ENCODE measurements at places on chromosomes 4 and X. TPM values are rescaled to one million over a fixed set of nuclear protein-coding genes. Genes with fewer than 3 reads are reported as not detected.

VCX2 gene
- not detected for total RNA-seq

SOWAHD gene
- total RNA-seq, result 0.06 TPM

CCDC160 gene
- total RNA-seq, result not detected

HCFC1 gene
- 47.2 TPM for total RNA-seq

SMIM9 gene
- total RNA-seq, result not detected

SLC10A7 gene
- 1.8 TPM for total RNA-seq

GSPT2 gene
- total RNA-seq, result 10.0 TPM

SLC16A2 gene
- 20.8 TPM for total RNA-seq

ADH7 gene
- not detected for total RNA-seq

PAGE1 gene
- not detected for total RNA-seq

SSX4B gene
- not detected for total RNA-seq

PGAM4 gene
- total RNA-seq, result 0.44 TPM

FHDC1 gene
- 1.1 TPM for total RNA-seq

TRAM1L1 gene
- total RNA-seq, result 0.50 TPM

RPA4 gene
- 0.14 TPM for total RNA-seq

CNGA1 gene
- not detected for total RNA-seq

VGLL1 gene
- total RNA-seq, result not detected

LDB2 gene
- not detected for total RNA-seq

BEX2 gene
- 11.6 TPM for total RNA-seq

PPP4R3C gene
- not detected for total RNA-seq

SPANXN3 gene
- not detected for total RNA-seq

HPGD gene
- total RNA-seq, result 79.0 TPM

MUC7 gene
- not detected for total RNA-seq

Measured in A549 treated with dexamethasone at 1 μM for 4 hours (cell line).